ENCODE measurements at places on chromosomes 1 and 21.

GRCh38 chr21:45836268-45836655 lies 145.3 kb upstream of the COL6A1 start:
- no peak for DNase-seq

- DNase-seq, result peak; percentile 31
Measured at GRCh38 chr1:88935522-88936222, 44.3 kb upstream of the GTF2B start.

DNA sequence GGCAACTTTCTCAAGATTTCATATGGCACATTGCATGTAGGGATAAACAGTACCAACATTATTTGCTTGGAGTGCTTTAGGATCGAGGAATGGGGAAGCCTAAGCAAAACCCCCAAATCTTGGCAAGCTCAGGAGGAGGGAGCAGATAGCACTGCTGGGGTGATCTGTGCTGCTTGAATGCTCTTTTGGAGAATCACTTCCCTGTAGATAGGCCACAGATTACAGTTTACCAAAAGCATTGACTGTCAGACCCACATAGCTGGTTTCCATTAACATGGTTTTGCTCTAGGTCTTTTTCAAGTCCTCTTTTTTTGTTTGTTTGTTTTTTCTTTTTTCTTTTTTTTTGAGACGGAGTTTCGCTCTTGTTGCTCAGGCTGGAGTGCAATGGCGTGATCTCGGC lies 36.8 kb downstream of the OR13G1 start:
- no peak for DNase-seq

- DNase-seq, result no peak
Measured at GRCh38 chr1:33661811-33662454, 189.5 kb downstream of the ZSCAN20 start.

All from KBM-7 (cell line).